ENCODE measurements at places on chromosomes 7 and 10.

DNA sequence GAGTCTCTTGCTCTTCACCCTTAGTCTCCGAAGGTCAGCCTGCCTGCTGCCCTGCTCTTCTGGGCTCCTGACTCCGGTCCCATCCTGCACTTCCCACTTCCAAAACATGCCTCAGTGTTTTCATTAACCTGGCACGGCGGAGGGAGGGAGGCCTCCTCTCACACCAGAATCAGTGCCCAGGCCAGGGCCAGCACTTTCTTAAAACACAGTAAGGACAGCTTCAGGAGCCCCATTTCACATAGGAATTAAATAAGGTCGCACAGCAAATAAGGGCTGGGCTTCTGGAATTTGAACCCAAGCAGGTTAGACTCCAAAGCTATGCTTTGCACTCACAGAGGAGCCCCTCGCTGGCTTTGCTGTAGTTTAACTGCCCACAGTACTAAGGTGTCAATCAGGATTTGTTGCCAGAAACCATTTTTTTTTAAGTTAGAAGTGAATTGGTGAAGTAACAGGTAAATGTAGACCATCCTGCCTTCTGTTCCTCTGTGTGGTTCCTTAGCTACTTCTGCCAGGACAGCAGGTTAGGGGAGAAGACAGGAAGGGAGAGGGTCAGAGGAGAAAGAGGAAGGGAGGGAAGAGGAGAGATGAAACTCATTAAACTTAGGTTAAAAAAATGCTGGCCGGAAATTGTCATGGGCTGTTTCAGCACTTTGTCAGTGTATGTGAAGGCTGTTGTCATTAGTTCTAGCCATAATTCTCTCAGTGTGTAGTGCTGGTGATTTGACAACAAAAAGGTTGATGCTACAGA is 1.1 kb downstream of the RASSF4 start:
- no peak for DNase-seq

GRCh38 chr7:7938471-7938870 is 30.1 kb upstream of the GLCCI1 start:
- DNase-seq: no peak

- DNase-seq: no peak
These were observed 103.7 kb downstream of the CCNY start for GRCh38 chr10:35440016-35440415.

DNA sequence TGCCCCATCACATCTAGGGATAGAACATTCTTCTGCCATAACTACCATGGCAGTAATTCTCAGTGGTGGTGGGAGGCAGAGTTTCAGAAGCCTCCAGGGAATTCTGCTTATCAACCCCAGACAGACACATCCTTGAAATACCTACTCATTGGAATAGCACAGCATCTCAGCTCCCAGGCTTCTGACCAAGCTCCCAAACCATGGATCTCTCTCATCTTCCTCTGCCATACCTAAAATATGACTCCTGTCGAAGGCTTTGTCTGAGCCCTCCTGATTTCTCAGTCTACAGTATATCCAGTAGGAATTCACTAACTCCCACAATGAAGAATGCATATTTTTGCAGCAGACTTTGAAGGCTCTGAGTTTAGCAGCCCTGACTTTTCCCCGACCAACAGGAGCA is 687.5 kb downstream of the GRID1 start:
- DNase-seq: no peak

- no peak for DNase-seq
These were observed 145.3 kb downstream of the SFMBT2 start for GRCh38 chr10:7265396-7266123.

- no peak for DNase-seq
These were observed 313.5 kb downstream of the CCDC3 start for GRCh38 chr10:12687996-12688395.

DNA sequence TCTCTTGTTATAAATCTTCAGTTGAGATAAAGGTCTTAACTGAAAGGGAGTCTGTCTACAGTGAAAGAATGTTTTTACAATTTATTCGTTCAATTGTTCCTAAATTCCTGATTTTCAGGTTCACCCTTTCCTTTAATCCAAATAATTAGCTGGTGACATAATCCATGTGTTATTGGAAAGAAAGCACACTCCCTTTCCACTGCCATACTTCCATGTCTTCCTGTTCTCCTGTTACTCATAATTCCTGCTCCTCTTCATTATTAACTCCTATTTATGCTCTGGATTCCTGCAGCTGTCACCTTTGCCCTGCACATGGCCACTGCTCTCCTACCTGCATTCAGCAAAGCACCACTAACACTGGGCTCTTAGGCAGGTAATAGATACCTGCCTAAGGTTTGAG is 40.0 kb upstream of the FAM3C start:
- no peak for DNase-seq

DNA sequence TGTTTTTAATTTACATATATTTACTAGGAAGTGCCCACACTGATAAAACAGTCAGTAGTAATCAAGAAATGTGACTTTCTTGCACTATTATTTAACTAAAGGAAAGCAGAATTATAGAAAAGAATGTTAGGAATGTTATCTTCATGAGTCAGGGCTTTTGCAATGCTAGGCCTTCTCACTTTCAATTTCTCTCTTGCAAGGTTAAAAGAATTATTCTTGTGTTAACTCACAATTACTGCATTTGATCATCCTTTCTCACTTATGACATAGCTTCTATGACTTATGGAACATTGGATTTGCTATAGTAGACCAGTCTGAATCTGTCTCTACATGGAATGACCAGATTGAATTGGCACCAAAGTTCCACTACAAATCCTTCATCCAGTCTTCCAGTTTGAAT is 192.4 kb downstream of the SDK1 start:
- no peak for DNase-seq
